ENCODE measurements at places on chromosomes 2 and 18.

GRCh38 chr2:1870431-1870830 lies 126.1 kb upstream of the PXDN start:
- DNase-seq: no peak

GRCh38 chr18:22434973-22435608 lies 17.4 kb upstream of the CTAGE1 start:
- no peak for DNase-seq

DNA sequence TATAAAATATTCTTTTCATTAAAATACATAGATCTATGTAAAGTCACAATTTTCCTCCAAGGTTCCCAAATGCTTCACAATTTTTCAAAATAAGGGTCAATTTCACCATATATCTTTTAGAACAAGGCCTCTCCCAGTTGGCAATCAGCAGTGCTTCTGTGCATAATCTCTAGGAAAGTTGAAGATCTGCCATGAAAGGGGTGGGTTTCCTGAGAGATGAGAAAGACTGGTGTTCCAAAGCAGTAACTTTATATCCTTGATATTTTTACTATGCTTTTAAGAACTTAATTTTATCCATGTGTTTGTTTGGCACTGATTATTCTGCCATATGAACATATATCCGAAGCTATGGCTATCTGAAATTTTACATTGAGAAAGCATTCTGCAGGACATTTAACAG lies 199.4 kb upstream of the CYP26B1 start:
- DNase-seq: no peak

DNA sequence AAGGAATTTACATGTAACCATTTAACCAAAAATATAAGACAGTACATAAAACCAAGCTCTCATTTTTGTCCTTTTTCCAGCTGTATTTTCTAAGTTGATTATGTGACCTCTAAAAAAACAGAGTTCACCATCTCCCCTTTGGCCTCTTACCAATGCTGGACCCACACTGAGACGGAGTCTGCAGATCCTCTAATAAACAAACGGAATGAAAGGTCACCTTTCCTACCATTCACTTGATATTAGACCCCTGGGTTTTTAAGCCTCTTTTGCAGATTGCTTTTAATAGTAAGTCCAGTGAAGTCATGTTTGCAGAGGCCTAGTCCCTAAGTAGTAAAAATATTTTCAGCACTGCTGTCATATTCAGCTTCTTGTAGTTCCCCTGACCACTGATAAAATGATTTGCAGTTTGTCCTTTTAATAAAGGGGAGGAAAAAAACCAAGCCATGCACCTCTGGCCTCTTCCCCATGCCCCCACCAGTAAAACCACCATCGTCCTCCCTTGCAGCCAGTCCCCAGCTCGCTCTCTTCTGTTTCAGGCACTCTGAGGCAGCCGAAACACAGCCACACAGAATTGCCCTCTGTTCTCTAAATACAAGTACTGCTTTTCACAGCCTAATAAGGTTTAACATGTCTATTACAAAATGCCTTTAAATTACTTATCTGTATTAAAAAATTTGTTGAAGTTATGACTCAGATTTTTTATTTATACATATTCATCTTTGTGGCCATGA lies 427.5 kb downstream of the PARD3B start:
- no peak for DNase-seq

- no peak for DNase-seq
Measured at GRCh38 chr2:36348721-36349120, 6.9 kb upstream of the CRIM1 start.

- DNase-seq: peak; percentile 1
Measured at GRCh38 chr18:427005-427404, 73.5 kb downstream of the COLEC12 start.

GRCh38 chr2:220034426-220035130 lies 407.1 kb downstream of the SLC4A3 start:
- no peak for DNase-seq

GRCh38 chr2:217445723-217446122 lies 557.1 kb downstream of the TNS1 start:
- DNase-seq: no peak

DNA sequence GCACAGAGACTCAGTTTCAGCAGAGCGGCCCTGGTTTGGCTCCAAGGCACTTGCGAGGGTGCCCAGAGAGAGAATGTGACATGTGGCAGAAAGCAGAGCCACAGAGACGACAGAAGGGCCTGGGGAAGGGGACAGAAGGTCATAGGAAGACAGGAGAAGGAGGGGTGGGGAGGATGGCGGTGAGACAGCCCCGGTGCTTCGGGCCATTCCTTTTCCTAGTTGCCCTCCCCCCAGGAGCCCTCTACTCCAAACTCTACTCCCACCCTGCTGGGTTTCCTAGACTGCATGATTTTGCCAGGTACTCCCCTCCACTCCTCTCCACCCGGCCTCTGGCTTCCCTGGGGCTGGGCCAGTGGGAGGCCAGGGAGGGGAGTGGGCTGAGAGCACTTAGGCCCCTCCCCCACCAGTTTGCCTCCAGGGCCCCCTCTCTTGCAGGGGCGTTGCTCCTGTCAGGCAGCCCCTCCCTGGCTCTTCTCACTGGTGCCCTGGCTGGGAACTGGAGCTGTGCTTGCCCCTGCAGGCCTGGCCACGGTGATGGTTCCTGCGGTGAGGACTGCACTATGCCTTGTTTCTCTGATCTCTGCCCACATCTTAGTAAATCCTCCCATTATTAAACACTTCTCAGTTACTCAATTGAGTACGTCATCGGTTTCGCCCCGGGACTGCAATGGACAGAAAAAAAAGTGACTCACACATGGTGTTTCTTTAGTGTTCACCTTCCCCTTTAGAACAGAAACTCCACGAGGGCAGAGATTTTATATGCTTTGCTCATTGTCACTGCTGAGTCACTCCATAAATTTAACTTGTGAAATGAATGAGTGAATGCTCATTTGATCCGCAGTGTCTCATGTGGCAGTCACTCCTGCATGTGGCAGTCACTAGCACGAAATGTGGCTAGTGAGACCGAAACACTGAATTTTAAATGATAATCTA lies 58.7 kb upstream of the SP3 start:
- no peak for DNase-seq

DNA sequence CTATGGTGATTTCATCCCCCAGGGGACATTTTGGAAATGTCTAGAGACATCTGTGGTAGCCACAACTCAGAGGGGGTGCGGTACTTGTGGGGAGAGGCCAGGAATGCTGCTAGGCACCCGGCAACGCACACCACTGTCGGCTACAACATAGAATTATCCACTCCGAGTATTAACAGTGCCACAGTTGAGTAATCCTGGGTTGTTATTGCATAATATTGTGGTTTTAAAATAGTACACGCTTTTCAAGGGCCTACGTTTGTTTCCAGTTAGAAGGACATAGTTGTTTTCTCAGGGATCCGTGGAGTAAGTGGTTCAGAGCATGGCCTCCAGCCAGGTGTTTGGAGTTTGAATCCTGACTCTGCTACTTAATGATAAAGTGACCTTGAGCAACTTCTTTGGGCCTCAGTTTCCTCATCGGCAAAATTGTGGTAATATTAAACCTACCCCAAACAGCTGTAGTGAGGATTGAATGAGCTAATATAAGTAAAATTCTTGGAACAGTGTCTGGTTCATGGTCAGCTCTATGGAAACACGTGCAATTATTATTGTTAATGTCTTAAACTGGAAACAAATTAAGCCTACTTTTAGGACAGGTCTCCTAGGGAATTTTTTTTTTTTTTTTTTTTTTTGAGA lies 24.5 kb downstream of the CYP27A1 start:
- no peak for DNase-seq

GRCh38 chr18:331221-331821 lies 63.5 kb upstream of the THOC1 start:
- no peak for DNase-seq

- no peak for DNase-seq
Measured at GRCh38 chr2:20148923-20149702, 75.8 kb downstream of the SDC1 start.
